ENCODE measurements at places on chromosomes 2 and 18.

- no peak for DNase-seq
These were observed 275.9 kb upstream of the TCF4 start for GRCh38 chr18:55863876-55864275.

DNA sequence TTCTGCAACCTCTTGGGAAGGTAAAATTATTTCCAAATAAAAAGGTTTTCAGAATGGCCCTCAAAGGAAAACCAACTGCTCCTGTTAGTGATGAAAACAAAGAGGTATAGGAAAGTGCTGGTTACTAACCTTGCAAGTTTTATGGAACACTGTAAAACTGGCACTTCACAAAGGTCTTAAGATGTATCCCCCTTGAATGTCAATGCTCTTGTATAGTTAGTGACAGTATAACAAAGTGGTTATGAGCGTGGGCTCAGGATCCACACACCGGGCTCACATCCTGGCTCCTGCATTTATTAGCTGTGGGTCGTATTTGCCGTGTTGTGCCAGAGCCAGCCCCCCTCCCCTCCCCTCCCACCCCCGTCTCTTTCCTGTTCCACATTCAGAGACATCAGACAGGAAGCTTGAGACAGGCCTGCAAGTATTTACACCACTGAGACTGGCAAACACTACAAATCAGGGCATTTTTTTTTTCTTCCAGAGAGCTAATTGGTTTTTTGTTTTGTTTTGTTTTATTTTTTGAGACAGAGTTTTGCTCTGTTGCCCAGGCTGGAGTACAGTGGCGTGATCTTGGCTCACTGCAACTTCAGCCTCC lies 9.2 kb upstream of the DNPEP start:
- DNase-seq = no peak

- DNase-seq = no peak
These were observed 178.5 kb downstream of the HAUS1 start for GRCh38 chr18:46282646-46283045.

DNA sequence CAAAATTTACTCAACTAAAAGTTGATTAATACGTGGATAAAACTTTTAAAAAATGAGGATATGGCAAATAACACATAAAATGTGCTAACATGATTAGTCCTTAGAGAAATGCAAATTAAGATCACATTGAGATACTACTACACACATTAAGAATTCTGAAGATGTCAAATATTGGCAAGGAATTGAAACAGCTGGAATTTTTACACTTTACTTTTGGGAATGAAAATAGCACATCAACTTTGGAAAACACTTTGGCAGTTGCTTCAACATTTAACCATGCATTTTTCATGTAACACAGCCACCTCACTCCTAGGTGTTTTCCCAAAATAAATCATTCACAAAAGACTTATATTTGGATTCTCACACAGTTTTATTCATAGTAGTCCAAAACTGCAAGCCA lies 687.9 kb upstream of the SETBP1 start:
- no peak for DNase-seq

GRCh38 chr18:77146249-77147080 lies 13.9 kb upstream of the MBP start:
- no peak for DNase-seq

GRCh38 chr2:131044757-131045150 lies 48.5 kb downstream of the FAM168B start:
- DNase-seq = no peak

DNA sequence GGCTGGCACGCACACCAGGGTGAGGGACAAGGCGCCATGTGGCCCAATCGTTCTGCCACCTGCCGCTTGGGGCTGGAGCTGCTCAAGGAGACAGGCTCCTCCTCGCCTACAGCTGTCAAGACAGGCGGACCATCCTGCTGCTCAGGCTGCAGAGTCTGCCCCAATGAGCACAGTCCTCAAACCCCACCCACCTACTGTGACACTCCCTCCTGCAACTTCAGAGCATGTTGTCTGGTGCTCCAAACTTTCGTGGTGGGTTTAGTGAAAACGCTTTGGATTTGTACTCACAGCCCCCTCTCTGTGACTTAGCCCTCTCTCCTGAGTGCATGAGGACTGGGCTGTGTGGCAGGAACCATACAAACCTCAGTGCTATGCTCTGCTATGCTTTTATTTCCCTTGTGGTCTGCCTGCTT lies 23.2 kb upstream of the SLC35F6 start:
- DNase-seq = no peak

GRCh38 chr2:96024336-96025193 lies 10.2 kb downstream of the GPAT2 start:
- DNase-seq = no peak

- no peak for DNase-seq
These were observed 44.0 kb downstream of the SLC4A1AP start for GRCh38 chr2:27707462-27708256.

- no peak for DNase-seq
These were observed 512.5 kb downstream of the TSN start for GRCh38 chr2:122267947-122268346.

DNA sequence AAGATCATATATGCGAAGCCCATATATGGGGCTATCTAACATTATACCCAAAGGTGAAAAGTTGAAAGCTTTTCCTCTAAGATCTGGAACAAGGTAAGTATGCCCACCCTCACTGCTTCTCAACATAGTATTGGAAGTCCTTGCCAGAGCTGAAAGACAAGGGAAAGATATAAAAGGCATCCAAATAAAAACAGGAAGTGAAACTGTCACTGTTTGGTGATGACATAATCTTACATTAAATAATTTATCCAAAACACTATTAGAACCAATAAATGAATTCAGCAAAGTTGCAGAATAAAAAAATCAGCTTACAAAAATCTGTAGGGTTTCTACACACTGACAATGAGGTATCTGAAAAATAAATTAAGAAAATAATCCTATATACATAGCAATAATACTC lies 205.8 kb downstream of the INSIG2 start:
- DNase-seq = no peak

GRCh38 chr2:45713136-45713535 lies 61.7 kb downstream of the PRKCE start:
- no peak for DNase-seq

DNA sequence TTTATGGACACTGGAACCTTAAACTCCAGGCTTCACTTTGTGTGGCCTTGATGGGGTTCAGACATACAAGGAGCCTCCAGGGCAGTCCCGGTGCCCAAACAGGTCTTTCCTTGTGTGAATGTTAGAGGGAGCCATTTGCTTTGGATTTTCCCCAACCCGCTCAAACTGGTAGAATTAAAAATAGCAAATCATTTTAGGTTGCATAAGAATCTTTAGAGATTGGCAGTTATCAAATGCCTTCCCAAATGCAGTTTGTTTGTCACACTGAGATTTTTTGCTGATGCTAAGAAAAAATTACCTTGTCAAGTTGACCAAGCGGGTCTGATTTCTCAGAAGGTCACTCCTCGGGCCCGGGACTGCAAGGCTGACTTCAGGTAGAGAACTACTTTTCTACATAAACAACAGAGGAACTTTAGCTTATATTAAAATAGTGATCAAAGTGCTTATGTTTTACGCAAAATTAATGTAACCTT lies 36.4 kb downstream of the ATP6V1C2 start:
- DNase-seq = no peak

- no peak for DNase-seq
These were observed 31.6 kb downstream of the TWSG1 start for GRCh38 chr18:9366126-9366714.

GRCh38 chr2:152456262-152456661 lies 121.3 kb downstream of the FMNL2 start:
- no peak for DNase-seq

- DNase-seq = no peak
These were observed 124.0 kb downstream of the NRP2 start for GRCh38 chr2:205806143-205806905.

GRCh38 chr2:30686000-30686399 lies 121.2 kb downstream of the CAPN13 start:
- DNase-seq = no peak
